ENCODE measurements at places on chromosomes 3 and 15. TPM values are rescaled to one million over a fixed set of nuclear protein-coding genes. Genes with fewer than 3 reads are reported as not detected.

DNA sequence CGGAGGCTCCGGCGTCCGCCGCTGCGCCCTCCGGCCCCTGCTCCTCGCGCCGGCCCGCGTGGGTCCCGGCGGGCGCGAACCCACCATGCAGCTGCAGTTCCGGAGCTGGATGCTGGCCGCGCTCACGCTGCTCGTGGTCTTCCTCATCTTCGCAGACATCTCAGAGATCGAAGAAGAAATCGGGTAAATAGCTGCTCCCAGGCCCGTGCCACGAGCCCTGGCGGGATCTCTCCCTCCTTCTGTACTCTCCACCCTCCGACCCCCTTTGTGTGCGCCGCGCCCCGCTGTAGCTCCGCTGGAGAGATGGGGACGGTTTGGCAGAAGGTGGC is 263 bp downstream of the ST8SIA2 start:
- no peak for DNase-seq

DNA sequence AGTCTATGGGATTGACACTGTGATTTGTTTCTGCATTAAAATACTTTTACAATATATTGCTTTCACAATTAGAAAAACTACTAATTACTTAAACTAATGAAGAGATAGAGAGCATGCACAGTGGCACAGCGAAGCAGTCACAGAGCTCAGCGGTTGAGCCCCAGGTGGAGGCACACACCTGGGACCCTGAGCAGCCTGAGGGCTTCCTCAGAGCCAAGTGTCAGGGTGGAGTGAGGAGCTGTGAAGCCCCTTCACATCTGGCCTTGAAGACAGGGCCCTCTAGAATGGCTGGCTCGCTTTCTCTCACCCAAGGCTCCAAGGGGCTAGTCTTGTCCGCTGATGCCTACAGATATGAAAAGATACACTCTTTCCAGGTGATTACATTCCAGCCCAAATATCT is 287.7 kb downstream of the ZNF385D start:
- no peak for DNase-seq

GRCh38 chr15:72534523-72534922 is 60.4 kb downstream of the ARIH1 start:
- no peak for DNase-seq

DNA sequence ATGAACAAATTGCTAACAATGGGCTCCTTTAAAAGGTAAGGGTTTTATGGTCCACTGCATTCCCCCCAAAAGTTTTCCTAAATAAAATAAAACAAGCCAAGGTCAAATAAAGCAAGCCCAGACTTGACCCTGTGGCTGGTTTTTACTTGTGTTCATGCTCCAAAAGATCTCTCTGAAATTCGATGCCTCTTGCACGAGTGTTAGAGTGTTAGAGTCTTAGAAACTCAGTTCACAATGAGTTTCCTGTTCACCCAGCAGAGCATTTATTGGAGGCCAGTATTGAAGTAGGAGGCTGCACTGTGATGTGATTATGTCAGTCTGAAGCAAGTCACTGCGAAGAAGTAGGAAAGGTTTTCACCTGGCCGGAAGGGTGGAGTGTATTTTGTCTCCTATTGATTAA is 59.9 kb upstream of the LRTM1 start:
- no peak for DNase-seq

DNA sequence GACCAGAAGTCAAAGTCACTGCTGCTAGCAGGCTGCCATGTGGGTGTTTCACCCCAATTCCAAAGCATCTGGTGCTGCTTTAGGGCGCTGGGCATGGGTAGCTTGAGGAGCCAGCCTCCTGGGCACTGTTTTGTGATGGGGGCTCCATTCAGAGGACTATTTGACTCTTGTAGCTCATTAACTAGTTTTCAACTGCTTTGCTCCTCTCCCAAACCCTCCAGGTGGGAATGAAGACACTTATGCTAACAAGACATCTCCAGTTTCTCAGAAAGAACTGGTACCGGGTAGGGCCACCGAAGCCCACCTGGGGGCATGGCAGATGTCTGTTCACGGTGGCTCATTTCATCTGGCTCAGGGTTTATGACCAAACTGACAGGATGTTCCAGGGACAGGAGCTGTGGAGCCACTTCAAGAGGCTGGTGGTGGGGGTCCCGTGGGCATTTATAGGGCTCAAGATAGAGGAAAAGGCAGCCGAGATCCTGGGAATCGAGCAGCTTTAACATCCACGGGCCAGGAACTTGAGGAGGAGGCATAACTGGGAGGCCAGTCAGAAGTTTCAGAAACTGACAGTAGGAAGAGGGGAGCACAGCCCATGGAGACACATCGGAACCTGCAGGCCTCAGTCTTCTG is 17.7 kb downstream of the AMOTL2 start:
- DNase-seq = no peak

The CAMKV gene
- total RNA-seq = 0.47 TPM

DNA sequence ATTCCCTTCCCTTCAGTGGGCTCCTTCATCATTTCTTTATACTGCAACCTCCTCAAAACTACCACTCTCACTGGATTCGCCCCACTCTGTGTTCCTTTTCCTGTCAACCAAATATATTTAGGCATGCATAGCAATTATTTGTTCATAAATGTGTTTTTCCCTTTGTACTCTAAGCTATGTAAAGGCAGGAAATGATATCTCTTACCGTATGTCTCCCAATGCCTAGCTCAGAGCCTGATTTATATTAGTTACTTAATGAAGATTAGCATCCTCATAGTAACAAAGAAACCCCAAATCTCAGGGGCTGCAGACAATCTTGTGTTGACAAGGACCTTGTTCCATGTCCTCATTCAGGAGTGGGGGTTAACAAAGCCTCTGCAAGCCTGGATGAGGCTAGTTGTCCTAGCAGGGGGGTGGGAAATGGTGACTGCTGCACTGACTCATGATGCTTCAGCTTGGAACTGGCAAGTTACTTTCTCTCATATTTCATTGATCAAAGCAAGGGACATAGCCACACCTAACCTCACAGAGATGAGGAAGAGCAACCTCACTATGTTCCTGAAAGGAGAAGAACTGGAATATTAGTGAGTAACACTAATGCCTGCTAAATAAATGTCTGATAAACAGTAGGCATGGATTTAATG is 15.2 kb downstream of the PHLDB2 start:
- DNase-seq = no peak

The HHLA2 gene
- 0.37 TPM for total RNA-seq

DNA sequence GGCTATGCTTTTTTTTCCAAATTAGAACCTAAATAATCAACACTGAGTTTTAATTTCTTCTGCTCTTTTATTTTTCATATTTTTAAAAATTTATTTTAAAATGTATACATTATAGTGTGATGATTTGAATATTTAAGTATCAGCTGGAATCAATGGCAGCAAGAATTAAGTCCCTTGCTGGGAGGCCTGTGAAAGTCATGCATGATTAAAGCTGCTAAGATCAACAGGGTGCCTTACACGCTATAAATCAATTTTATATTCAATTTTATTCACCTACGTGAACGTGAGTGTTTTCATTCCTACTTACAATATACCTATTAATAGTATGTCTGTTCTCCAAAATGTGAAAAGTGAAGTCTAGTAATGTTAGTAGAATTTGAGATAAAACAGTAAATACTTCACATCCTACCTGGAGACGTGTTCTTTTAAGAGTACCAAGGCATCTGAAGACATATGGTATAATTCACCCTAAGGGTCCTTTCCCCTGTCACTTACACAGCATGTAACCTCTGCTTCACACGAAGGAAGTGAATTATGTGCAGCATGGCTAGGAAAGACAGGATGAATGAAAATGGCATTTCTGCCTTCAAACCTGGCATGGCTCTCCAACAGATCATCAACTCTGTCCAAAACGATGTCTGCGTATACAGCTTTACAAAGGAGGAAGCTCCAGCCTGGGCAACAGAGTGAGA is 640.4 kb upstream of the ROBO1 start:
- DNase-seq = no peak

DNA sequence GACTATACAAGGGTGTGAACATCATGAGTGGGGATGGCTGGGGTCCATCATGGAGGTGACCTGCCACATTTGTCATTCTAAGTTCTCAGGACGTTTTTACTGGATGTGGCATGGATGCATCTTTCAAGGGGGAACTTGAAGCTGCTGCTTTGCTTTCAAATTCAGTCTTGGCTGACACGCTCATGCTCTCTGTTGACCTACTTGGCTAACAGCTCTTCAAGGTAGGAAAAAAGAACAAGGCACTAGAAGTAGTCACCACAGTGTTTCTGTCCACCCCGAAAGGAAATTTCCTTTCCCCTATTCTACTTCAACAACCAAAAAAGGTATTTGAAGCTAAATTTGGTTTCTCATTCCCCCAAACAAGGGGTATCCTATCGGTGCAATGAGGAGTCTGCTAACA is 15.0 kb downstream of the STIMATE start:
- DNase-seq = no peak

DNA sequence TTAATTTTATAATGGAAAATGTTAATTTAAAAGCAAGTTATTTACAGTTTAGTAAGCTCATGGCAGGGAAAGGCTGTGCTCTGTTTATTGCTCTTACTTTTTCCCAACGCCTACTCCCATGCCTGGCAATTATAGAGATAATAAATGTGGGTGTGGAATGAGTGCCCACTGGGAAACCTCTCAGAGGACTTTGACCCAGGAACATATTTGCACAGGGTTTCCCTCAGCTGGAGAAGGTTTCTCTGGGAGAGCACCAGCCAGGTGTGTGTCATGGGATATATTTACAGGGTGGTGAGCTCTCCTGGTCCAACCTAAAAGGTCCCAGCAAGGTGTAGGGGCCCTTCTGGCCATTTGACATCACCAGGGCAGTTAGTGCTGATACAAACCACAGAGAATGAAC is 27.9 kb downstream of the ZNF710 start:
- no peak for DNase-seq

GRCh38 chr15:67967871-67968431 is 86.2 kb upstream of the PIAS1 start:
- no peak for DNase-seq

Measured in T-helper 17 cell (primary cell).